ENCODE measurements at places on chromosomes 12 and 14.

DNA sequence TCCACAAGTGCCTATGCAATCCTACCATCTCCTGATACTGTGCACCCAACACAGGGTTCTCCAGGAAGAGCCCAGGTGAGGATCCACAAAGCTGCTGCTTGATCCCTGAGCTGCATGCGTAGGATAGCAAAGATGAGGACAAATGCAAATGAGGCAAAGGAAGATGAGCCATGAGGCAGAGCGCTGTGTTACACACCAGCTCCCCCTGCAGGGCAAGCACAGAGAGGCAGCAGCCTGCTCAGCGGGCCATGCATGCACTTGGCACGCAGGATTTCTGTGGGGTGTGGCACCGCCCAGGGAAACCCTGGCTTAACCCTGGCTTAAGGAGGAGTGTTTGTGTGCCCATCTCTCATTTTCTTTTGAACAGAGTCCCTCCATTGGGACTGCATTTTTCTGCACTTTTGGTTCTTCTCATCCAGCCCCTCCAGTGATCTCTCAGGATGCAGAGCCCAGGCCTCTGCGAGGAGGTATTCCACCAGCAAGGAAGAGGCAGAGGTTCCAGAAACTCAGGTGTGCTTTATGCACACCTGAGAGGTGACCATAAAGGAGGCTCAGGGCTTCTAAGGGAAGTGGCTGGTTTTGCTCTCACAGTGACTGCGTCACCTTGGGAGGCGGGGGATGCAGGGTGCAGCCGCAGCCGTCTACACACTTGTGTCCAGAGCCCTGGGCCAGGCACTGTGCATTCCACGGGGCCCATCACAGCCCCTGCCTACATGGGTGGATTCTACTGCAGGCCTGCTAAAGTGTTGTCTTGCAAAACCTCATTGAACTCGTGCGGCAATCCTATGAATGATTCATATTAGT is 973.3 kb upstream of the TMEM132C start:
- peak; percentile 68 for DNase-seq

DNA sequence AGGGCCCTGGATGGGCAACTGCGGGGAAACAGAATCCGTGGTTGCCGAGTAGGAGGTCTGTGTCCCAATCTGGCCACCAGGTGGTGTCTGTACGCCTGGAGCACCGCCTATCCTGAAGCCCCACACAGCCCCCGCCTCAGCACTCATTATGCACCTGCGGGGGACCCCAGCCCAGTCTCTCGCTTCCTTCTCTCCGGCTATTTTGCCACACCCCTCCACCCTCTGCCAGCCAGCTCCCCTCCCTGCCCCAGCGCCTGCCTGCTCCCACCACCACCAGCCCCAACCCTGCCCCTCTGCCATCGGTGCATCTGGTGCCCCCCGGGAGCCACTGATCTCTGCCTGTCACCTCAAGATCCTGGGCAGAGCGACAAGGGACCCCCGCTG is 2.2 kb upstream of the NXPH4 start:
- peak; percentile 87 for DNase-seq

DNA sequence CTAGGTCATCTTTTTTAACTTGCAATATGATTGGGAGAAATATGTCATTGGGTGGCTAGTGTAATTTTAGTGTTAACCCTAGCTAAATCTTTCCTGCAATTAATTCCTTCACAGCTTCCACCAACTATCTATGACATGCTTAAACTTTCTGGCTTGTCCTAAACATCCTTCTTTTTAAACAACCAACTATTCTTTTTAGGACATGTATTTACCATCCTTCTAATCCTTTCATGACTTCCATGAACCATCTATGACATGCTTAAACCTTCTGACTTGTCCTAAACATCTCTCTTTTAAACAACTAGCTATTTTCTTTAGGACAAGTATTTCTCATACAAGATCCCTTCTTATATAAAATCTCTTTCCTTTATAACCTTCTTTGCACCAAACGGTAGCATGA is 179.6 kb upstream of the PDZRN4 start:
- no peak for DNase-seq

DNA sequence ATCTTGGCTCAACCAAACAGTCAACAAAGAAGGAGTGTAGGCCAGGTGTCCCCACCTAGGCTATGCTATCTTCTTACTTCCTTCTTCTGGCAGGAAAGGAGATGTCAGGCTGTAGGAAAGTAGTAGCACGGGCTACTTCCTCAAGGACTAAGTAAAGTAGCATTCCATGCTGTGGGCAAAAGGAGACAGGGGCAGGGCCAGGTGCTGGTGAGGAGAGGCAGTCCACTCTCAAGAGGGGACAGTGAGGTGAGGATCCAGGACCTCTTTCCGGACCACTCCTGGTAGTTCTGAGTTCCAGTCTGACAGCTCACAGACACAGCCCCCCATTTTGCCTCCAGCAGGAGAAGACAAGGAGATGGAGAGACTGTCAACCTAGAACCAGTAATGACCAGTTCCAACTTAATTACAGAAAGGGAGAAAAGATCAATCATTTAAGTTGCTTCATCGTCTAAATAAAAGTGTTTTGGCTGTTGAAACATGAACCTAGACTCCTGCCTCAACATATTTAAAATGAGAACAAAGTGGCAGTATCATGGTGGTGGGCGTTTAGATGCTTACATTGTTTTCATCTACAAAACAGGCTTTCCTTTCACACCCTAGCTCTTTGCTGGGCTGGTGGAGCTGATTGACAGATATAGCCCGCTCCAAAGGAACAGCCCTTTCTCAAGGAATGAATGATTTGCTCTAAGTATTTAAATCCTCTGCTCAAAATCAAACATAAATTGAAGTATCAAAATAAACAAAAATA is 5.1 kb upstream of the SSTR1 start:
- no peak for DNase-seq

- peak; percentile 19 for DNase-seq
Observed at GRCh38 chr12:98939350-98939749, 294.3 kb downstream of the APAF1 start.

DNA sequence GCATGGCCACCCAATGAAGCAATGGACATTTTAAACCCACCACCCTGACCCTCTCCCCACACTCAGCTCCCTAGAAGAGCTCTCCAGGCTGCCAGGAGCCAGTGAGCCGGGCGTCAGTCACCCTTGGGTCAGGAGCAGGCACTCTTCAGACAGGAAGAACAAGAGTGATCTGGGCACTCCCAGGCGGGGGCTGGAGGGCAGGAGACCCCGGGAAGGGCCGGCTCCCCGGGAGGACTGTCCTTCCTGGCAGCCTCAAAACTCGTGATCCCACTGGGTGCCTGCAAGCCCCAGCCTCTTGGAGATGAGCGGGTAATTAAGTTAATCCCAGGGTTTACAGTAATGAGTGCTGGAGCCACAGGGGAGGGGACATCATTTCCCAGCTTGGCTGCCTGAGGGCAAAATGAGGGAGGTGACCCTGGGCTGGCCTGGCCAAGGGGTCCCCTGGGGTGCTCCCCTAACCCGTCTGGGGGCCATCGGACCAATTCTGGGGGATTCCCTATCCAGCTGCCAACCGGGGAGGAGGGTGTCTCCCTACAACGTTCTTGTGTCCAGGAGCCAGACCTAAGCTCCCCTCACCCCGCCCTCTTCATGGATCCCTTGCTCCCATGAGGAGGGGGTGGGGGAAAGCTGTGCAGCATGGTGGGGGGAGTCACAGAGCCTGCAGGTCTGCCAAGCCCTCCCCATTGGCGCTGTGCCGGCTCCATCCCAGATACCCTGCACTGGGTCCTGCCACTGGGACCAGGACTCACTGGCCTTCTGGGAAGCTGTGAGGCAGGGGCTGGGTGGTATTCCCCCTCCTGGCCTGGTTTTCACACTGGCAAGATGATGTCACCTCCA is 59.2 kb downstream of the CCNK start:
- no peak for DNase-seq

DNA sequence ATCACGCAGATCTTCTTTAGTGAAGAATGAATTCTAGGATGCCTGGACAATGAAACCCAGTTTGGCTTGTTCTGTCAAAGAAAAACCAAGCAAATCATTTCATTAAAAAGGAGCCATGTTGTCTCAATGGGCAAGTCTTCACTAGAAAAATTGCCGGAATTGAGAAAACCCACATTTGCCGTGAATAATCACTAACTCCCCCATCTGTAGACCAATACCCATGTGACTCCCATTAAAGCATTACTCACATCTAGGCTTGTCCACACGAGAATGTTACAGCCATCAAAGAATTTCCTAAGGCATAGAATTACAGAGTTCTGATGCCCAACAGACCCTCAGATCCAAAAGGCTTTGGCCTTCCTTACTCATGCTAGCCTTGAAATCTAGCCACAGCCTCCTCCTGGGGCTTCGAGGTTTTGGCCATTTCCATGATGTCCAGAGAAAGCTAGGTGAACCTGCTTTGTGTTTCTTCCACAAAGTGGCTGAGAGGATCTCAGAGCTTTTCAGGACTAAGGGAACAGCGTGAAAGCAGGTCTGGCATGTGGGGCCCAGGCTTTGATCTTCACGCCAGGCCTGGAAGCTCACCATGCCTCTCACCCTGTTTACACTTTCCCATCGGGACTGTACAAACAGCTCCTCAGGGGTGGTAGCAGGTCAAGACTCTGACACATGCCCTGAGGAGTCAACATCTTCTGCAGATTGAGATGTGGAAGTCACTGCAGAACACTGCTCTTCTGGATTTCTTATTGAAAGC is 12.1 kb downstream of the SLC7A8 start:
- no peak for DNase-seq

DNA sequence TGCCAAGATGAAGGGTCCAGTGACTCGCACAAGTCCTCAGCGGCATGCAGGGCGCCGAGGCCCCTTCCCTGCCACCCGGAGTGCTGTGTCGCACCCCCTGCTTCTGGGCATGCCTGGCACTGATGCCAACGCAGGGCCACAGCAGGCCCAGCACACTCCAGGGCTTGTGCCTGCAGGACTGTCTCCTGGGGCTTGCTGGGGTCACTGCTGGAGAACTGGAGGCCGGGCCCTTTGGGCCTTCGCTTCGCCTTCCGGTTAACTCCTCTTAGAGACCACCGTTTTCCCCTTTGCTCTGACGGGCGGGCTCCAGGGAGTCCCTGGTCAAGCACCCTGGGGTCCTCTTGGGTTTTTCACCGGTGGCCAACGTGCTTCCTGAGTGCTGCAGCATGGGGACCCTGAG is 79.6 kb downstream of the WDR20 start:
- no peak for DNase-seq

GRCh38 chr12:101619858-101620761 is 25.3 kb downstream of the MYBPC1 start:
- DNase-seq, result no peak

Measured in hematopoietic multipotent progenitor cell treated with erythropoietin and hydrocortisone succinate and interleukin-3 and kit ligand, for 6 days (in vitro differentiated cells).